Naive thymus-derived CD4-positive, alpha-beta T cell (primary cell): ENCODE measurements at places on chromosomes 11 and 22. TPM values are rescaled to one million over a fixed set of nuclear protein-coding genes. Genes with fewer than 3 reads are reported as not detected.

DNA sequence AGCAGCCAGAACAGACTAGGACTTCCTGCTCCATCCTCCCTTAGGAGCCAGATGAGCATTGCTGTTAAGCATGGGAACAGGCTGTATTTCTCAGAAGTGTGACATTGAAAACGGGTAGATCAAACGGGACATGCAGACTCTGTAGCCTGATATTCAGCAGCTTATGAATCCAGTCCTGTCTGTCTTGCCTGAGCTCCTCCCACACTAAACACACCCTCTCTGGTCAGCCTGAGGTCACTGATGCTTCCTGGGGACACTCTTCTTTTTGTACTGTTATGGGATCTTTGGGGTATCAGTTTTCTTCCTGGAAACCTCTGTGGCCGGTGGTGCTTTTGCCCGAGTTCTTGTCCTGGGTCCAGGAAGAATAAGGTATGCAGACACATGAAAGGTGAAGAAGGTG lies 35.8 kb downstream of the C11orf91 start:
- no peak for DNase-seq

DNA sequence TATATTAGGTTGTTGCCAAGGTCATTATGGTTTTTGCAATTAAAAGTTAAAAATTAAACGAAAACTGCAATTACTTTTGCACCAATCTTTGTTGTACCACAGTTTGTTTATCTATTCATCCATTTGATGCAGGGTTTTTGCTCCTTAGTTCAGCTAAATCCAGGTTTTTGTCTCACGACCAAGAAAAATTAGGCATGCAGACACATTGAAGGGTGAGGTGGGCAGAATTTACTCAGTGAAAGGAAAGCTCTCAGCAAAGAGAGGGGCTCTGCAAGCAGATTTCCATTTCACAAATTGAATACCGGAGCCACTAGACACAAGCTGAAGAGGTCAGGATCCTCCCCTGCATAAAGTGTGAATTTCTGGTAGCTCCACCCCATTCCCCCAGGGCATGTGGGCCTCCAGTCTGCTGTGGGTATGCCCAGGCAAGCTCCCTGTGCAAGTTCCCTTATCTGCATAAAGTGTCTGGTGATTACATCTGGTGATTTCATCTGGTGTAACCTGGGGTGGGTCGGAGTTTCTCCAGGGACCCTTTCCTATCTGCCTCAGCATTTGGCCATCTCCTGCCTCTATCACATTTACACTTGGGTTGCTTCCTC lies 33.3 kb downstream of the APOL6 start:
- DNase-seq, result no peak

DNA sequence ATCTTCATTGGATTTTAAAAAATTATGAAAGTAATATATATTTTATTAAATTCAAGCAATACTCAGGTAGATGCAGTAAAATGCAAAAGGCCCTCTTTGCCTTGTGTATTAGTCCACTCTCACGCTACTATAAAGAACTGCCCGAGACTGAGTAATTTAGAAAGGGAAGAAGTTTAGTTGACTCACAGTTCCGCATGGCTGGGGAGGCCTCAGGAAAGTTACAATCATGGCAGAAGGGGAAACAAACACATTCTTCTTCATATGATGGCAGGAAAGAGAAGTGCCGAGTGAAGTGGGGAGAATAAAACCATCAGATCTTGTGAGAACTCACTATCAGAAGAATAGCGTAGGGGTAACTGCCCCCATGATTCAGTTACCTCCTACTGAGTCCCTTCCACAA lies 130.8 kb downstream of the HIPK3 start:
- no peak for DNase-seq

DNA sequence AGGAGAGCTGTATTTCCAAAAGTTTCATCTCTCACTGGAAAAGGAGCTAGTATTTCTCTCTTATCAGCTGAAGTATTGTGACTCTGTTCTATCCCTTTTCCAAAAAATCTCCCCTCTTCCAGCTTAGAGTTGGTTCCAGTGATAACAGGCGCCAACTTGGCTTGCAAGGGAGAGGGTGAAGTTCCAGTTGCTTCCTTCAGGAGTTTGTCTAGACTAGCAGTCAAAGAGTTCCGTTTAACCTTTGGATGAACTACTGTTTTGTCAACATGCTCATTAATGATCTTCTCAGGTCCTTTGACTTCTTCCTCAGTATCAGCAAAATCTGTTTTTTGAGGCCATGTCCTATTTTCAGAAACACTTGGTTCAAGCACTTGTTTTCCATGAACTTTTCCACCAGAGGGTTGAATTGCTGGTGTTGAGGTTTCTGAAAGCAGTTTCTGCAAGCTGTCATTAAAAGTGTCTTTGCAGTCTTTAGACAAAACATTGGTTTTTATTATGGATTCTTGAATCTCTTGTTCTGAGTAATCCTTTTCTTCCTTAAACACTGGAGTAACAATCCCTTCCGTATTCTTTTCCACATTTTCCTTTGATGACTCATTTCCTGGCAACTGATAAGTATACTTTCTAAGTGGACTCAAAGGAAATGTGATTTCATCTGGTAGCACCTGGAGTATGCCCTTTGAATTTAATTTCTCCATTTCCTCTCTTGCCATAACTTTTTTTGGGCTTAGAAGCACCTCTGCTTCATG lies 39.7 kb upstream of the CCDC89 start:
- no peak for DNase-seq

DNA sequence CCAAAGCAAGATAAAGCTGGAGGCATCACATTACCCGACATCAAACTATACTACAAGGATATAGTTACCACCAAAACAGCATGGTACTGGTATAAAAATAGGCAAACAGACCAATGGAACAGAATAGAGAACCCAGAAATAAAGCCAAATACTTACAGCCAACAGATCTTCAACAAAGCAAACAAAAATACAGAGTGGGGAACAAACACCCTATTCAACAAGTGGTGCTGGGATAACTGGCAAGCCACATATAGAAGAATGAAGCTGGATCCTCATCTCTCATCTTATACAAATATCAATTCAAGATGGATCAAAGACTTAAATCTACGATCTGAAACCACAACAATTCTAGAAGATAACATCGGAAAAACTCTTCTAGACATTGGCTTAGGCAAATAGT lies 50.0 kb upstream of the CLTCL1 start:
- no peak for DNase-seq

DNA sequence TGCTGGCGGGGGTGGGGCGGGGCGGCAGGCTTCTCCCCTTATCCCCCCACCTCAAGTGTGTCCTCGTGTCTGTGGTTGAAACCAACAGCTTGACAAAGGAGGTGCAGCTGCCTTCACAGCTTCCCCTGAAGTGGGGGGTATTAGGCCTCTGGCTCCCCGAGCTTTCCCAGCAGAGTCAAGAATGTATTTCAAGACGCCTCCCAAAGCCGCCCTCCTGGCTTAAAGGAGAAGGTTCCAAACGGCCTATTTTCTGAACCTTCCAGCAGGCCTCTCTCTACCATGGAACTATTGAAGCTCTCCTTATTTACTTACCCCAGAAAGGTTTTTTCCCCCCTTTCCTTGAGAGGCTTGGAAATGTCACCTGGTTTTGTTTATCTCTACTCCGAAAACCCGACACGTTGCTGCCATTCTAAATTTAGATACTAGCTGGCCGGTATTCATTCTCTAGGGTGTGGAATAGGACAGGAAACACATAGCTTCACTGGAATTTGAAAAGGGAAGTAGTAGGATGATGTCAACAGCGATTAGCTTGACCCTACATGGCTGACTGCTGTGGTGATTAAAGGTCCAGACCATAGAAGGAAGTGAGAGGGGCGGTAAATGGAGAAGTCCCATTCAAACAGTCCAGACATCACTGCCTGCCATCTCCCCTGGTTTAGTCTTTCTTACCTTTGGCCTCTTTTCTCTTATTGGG lies 671 bp upstream of the PICALM start:
- no peak for DNase-seq

DNA sequence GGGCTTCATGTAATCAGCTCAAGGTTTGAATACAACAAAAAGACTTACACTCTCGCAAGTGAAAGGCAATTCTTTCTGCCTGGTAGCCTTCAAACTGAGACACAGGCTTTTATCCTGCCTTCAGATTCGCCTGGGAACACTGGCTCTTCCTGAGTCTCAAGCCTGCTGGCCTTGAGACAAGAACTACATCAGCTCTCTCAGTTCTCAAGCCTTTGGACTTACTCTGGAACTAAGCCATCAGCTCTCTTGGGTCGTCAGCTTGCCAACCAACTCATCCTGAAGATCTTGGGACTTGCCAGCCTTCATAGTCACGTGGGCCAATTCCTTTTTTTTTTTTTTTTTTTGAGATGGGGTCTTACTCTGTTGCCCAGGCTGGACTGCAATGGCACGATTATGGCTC lies 35.7 kb upstream of the LRRC10B start:
- DNase-seq, result no peak

DNA sequence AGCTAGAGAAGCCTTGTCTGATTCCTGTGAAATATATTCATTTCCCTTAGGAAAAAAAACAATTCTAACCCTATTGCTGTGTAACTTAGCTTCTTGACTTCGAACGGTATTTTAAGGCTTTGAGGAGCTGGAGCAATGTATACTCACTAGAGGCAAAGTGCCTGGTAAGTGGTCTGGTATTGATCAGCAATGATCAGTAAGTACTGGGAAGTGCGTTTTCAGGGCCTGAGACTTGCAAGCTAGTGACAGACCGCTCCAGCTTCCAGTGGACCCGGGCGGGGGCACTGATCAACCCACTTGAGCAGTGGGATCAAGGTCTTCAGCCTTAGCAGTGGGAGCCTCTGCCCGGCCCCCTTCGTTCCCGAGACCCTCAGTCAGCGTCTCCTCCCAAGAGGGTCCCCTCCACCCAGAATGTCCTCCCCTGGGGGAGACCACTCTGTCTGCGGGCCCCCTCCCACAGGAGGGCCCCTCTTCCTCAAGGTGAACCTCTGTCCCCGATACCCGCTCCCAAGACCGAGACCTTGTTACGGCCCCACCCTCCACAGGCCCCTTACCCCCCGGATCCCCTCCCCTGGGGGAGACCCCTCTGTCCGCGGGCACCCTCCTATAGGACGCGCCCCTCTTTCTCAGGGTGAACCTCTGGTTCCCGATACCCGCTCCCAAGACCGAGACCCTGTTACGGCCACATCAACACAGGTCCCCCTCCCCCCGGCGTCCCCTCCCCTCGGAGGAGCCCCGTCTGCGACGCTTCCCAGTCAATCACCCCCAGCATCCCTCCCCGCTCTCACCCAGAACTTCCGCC lies 452 bp upstream of the ATXN10 start:
- DNase-seq, result no peak

DNA sequence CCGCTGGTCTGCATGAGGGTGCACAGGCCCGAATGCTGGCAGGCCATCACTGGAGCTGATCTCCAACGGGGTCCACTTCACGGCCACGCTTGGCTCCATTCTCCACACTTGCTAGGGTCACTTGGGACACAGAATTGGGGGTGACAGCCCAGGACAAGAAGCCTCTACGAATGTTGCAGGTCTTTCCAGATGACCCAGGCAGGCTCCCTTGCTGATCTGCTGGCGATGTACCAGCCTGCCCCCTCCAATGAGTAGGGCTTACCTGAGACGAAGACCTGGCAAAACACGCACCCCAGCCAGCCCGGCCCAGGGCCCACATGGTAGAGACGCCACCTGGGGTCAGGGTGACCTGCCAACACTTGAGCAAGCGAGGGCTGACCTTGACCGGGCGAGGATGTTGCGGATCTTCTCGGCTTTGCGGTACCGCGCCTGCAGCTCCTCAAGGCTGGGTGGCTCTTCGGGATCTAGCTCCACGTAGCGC lies 44.9 kb downstream of the C11orf58 start:
- DNase-seq, result no peak

DNA sequence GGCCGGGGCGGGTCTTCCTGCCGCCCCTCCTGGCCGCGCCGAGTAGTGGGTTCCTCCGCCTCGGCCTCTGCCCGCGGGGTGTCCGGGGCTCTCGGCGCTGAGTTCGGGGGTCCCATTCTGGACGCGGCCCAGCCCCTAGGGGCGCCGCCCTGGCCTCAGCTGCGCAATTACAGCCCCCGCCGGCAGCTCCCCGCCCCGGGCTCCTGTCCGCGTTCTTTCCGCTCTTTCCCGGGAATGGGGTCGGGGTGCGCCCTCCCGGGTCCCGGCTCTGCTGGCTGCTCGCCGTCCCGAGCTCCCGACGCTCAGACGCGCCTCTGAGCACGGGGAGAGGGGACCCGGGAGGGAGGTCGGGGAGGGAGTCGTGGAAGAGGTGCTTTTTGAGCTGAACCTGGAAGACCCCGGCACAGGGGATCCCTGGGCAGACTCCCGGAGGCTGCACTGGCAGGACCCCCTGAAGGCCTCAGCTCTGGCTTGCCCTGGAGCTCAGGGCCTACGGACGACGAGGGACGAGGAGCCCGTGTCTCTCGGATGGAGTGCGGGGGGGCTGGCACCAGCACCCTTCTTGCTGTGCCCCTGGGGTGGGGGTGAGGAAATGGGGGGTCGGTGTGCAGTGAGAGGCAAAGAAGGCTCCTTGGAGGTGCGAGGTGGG lies 558 bp downstream of the TSPAN4 start:
- DNase-seq, result no peak

DNA sequence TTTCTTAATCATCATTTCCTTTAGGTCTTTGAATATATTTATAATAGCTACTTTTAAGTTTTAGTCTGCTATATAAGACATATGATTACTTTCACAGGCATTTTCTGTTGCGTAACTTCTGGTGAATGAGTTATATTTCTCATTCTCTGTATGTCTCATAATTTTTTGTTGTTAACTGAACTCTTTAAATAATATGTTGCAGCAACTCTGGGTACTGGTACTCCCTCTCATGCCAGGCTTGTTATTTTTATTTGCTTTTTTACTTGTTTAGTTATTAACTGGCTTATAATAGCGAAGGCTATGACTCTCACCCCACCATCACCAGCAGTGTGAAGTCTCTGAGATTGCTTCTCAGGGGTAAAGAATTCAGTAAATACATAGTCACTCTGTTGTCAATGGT lies 524.2 kb upstream of the CHORDC1 start:
- DNase-seq, result no peak

DNA sequence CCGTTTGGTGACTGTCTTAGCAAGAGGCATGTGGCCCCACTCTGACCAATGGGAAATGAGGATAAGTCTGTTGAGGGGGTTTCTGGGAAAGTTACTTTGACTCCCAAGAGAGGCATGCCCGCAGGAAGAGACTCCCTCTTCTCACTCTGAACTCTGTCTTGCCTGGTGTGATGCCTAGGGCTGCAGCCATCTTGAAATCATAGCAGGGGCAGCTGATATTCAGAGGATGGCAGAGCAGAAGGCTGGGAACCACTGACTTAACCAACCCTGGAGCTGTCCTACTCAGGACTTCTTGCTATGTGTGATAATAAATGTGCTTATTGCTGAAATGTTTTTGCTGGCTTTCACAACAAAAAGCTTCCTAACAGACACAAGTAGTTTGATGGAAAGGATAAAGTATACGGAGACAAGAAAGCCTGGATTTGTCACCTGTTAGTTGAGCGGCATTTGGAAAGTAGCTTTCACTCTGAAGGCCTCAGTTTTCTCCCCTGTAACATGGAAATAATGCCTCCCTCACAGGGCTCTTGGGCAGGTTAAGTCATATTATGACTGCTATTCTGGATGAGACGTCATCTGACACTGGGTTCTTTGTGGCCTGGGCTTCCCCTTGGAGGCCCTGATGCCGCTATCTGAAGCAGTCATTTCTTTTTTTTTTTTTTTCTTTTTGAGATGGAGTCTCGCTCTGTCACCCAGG lies 128.5 kb downstream of the CEP164 start:
- no peak for DNase-seq

- no peak for DNase-seq
Observed at GRCh38 chr11:20739577-20739976, 70.2 kb downstream of the NELL1 start.

GRCh38 chr11:69380451-69380901 lies 86.5 kb downstream of the MYEOV start:
- no peak for DNase-seq

- no peak for DNase-seq
Observed at GRCh38 chr11:63502252-63502820, 3.5 kb upstream of the LGALS12 start.

The NXPE4 gene
- not detected for polyA plus RNA-seq

The FIBIN gene
- not detected for polyA plus RNA-seq
